Esophagus muscularis mucosa (tissue), 4 donors: ENCODE measurements at places on chromosomes 12 and 14. TPM values are rescaled to one million over a fixed set of nuclear protein-coding genes. Genes with fewer than 3 reads are reported as not detected.

DNA sequence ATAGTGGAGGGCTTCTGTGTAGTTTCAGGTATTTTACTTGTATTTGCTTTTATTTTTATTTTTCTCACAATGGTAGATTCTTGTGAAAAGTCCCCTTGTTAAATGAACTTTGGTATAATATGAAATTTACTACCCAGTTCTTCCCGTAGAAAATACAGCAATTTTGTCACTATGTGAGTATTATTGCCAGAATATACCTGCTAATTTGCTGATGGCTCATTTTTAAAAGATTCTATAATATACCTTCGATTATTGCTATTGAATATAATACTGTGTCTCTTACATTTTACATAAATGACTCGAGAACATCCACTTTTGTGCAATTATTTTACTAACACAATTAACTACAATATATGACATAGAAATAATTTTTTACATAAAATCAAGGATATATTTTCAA, 262.3 kb upstream of the NOVA1 start:
- no peak overlapping the region for H3K27ac ChIP-seq
- no peak for DNase-seq
- H3K36me3 ChIP-seq: no peaks in the 10 kb centered on the region
- no peaks in the 10 kb centered on the region for H3K4me1 ChIP-seq

GRCh38 chr12:126558810-126559209, 1493.6 kb downstream of the AACS start:
- H3K4me3 ChIP-seq: no peak overlapping the region
- no peaks in the 10 kb centered on the region for H3K27me3 ChIP-seq

GRCh38 chr12:72281126-72281525, 9.0 kb downstream of the TRHDE start:
- H3K27ac ChIP-seq: no peak overlapping the region
- no peaks in the 10 kb centered on the region for H3K4me1 ChIP-seq
- no peak overlapping the region for H3K4me3 ChIP-seq
- H3K36me3 ChIP-seq: no peaks in the 10 kb centered on the region
- no peaks in the 10 kb centered on the region for H3K27me3 ChIP-seq

DNA sequence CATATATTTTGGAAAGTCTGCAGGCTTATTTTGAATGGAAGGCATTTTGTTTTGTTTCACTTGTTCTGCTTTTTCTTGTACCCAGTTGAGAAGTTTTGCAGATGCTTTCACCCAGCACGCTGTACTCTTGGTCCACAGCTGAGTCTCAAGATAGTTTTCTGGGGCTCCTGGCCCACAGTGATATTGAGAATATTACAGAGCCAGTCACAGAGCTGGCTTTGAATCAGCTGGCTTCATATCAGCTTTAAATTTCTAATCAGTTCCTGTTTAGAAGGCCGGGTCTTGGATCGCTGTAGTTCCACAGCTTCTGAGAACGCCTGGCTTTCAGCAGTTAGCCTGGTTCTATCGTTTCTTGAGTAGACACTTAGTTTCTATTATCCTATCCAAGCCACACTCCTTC, 32.5 kb upstream of the PARP11 start:
- H3K27ac ChIP-seq: no peak overlapping the region
- no peaks in the 10 kb centered on the region for H3K36me3 ChIP-seq
- no peaks in the 10 kb centered on the region for H3K4me1 ChIP-seq
- H3K4me3 ChIP-seq: no peak overlapping the region
- no peaks in the 10 kb centered on the region for H3K27me3 ChIP-seq

The HPD gene
- 1.7 TPM for total RNA-seq

DNA sequence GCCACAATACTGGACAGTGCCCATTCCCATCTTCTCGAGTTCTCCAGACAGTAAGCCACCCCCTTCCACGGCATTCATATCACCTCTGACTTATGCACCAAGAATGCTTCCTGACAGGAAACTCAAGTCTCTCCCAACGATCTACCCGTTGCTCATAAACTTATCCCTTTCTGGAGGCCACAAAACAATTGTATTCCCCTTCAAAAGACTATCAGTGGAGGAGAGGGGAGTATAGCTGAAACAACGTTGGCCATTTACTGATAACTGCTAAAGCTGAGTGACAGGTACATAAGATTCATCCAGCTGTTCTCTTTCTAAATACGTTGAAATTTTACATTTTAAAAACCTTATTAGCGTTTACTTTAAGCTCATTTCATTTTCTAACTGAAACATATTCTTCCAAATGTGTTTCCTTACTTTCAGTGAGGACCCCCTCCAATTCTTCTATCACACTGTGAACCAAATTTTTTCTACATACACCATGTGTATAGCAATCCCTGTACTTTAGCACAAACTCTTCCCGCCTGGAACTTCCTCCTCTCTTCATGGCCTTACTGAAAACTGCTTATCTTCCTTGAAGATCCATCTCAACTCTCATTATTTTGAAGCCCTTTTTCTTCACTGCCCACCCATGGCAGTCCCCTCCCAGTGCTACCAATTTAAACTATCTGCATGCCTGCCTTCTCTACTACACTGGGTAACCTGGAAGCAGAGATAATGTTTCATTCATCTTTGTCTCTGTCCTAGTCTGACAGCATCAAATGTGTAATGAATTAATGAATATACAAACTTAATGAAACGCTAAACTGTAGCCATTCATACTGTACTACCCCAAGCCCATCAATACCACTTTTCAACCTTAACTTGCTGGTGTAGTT, 28.8 kb downstream of the ATXN2 start:
- H3K27me3 ChIP-seq: no peaks in the 10 kb centered on the region
- peaks cover 74% of the 10 kb centered on the region for H3K4me1 ChIP-seq
- H3K4me3 ChIP-seq: no peak overlapping the region

- peaks cover 34% of the 10 kb centered on the region for H3K4me1 ChIP-seq
- H3K27ac ChIP-seq: peak overlapping the region; percentile 84
- no peak overlapping the region for H3K4me3 ChIP-seq
- DNase-seq: no peak
- no peaks in the 10 kb centered on the region for H3K27me3 ChIP-seq
- H3K36me3 ChIP-seq: peaks cover 20% of the 10 kb centered on the region
Observed at GRCh38 chr12:121780429-121780828, 13.1 kb downstream of the RHOF start.

DNA sequence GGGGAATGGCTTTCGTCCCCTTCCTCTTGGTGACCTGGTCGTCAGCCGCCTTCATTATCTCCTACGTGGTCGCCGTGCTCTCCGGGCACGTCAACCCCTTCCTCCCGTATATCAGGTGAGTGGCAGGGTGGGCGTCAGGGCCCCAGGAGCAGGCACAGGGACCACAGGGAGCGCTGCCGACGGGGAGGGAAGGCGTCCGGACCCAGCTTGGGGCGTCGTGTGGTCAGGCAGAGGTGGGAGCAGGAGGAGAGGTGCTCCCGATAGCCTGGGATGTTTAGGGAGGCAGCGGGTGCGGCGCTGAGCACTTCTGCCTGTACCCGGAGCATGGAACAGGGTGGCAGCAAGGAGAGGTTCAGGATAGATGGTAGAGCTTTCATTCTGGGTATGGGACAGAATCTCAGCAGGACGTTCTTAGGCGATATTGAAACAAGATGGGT, 444 bp downstream of the DRAM1 start:
- H3K4me1 ChIP-seq: peaks cover 27% of the 10 kb centered on the region
- peak overlapping the region; percentile 84 for H3K4me3 ChIP-seq
- H3K27ac ChIP-seq: peak overlapping the region; percentile 94
- no peaks in the 10 kb centered on the region for H3K27me3 ChIP-seq
- H3K36me3 ChIP-seq: no peaks in the 10 kb centered on the region
